ENCODE measurements at places on chromosomes 7 and 10. TPM values are rescaled to one million over a fixed set of nuclear protein-coding genes. Genes with fewer than 3 reads are reported as not detected.

- H3K4me1 ChIP-seq, result peaks cover 13% of the 10 kb centered on the region
- H3K4me3 ChIP-seq, result peak overlapping the region; percentile 3
- no peak for DNase-seq
- no peaks in the 10 kb centered on the region for H3K27me3 ChIP-seq
- no peaks in the 10 kb centered on the region for H3K36me3 ChIP-seq
Measured at GRCh38 chr7:105521027-105521716, 899 bp downstream of the PUS7 start.

- no peak for DNase-seq
- no peaks in the 10 kb centered on the region for H3K27me3 ChIP-seq
- H3K36me3 ChIP-seq, result no peaks in the 10 kb centered on the region
- H3K4me1 ChIP-seq, result peaks cover 4% of the 10 kb centered on the region
- H3K4me3 ChIP-seq, result no peak overlapping the region
- no peak overlapping the region for H3K27ac ChIP-seq
Measured at GRCh38 chr7:7959979-7960670, 8.5 kb upstream of the GLCCI1 start.

GRCh38 chr7:117458977-117459583, 20.7 kb upstream of the CFTR start:
- H3K4me3 ChIP-seq, result no peak overlapping the region
- H3K27me3 ChIP-seq, result no peaks in the 10 kb centered on the region
- no peak overlapping the region for H3K27ac ChIP-seq

CAV1 gene
- total RNA-seq, result 1.9 TPM
